ENCODE measurements at places on chromosomes 12 and 14.

- peak; percentile 79 for DNase-seq
Observed at GRCh38 chr12:92062539-92063493, 82.8 kb downstream of the BTG1 start.

DNA sequence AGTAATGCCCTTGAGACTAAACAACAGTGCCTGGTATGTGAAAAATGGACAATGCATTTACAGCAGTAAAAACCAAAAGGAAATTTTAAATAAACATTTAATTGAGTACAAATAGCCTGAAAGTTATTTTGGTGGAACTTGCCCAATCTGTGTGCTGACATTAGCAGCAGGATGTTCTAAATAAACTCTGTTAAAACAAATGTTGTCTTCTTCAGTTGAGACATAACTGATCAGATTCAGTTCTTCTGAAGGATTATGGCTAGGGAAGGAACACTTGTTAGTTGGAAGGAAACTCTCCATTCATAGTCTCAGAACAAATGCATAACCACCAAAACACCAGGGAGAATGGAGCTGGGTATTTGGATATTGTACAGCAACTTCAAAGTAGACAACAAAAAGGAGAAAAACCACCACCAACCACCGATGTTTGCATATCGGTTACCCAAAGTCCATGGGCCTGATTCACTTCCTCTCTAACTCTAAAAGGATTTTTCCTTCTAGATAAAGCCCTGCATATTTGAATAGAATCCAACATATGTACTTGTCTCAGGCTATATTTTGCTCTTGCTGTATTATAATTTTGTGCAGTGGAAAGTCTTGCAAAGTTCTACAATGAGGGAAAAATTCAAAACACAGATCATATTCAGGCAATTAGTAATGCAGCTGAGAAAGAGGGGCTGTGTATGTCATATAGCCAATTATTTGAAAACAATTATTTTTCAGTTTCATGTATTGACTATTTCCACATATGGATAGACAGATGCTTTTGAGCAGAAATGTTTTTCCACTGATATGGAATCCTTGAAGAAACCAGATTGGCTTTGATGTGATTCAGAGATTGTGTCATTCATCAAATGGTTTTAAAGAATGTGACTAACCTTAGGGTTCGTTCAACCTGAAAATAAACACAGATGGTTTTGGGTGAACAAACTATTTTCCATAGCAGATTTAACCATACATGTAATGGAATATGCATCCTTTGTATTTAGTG lies 152.2 kb upstream of the BMP4 start:
- no peak for DNase-seq

DNA sequence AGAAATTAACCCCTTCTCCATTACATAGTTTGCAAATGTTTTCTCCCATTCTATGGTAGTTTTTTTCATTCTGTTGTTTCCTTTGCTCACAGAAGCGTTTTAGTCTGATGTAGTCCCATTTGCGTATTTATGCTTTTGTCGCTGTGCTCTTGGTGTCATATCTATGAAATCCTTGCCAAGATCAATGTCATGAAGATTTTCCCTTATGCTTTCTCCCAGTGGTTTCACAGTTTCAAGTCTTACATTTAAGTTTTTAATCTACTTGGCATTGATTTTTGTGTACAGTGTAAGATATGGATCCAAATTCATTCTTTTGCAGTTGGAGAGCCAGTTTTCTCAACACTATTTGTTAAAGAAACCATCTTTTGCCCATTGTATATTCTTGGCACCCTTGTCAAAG lies 357.6 kb downstream of the APAF1 start:
- DNase-seq: no peak

DNA sequence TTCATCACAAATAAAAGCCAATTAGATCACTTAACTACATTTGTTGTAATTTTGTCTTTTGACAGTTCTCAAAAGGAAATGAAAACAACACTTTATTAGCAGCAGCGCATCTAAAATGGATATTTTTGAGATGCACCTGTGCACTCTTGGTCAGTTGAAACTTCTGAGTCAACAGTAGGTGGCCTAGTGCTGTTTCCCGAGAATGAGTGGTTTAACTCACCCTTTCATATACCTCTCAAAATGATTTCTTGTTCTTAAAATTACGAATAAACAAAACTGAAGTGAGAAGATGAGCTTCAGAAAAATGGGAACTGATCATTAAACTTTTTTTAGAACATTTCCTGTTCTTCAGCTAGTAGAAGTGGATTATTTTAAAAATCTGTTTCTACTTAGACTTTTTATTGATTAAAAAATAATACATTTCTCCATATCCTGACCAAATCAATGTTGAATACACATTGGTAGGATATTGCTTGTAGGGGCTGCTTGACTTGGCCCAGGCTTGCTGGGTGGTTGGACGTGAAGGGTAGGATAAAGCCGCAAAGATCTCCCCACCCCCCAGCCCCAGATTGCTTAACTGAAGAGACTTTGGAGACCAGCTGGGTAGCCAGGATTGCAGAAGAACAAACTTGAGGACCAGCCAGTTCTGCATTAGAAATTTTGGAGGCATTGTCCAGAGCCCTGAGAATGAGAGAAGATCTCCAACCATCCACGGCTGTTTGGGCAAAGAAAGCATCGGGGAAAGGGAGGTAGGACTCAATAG lies 22.3 kb upstream of the STK38L start:
- DNase-seq: peak; percentile 32

GRCh38 chr14:32808644-32809043 lies 130.0 kb upstream of the NPAS3 start:
- DNase-seq: no peak

DNA sequence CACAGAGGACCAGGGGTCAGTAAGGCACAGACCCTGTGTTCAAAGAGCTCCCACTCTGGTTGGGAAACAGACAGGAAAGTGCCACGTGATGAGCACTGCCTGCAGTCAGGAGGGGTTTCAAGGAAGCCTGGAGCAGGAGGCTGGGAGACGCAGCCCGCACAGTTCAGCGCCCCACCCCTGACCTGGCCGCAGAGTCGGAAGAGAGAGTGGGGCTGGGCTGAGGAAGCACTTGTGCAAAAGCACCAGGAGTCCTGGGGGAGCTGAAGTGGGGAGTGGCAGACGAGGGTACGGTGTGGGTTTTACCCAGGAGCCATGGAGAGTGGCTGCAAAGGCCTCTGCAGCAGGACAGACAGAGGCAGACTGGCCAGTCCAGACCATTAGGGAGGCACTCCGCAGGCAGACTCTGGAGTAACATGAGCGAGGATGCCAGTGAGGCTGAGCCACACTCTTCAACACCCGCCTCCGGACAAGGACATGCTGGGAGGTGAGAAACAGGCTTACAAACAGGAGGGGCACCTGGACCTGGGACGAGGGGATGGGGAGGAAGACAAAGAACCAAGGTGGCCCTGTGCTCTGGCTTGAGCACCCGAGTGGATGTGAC lies 85.7 kb upstream of the GPR68 start:
- no peak for DNase-seq

- DNase-seq: no peak
Observed at GRCh38 chr12:23084236-23084995, 459.4 kb downstream of the ETNK1 start.

- no peak for DNase-seq
Observed at GRCh38 chr12:45701296-45701695, 28.2 kb upstream of the ARID2 start.

- peak; percentile 72 for DNase-seq
Observed at GRCh38 chr12:66860752-66861750, 182.2 kb upstream of the GRIP1 start.

GRCh38 chr14:57863471-57863870 lies 2.4 kb downstream of the SLC35F4 start:
- DNase-seq: no peak

DNA sequence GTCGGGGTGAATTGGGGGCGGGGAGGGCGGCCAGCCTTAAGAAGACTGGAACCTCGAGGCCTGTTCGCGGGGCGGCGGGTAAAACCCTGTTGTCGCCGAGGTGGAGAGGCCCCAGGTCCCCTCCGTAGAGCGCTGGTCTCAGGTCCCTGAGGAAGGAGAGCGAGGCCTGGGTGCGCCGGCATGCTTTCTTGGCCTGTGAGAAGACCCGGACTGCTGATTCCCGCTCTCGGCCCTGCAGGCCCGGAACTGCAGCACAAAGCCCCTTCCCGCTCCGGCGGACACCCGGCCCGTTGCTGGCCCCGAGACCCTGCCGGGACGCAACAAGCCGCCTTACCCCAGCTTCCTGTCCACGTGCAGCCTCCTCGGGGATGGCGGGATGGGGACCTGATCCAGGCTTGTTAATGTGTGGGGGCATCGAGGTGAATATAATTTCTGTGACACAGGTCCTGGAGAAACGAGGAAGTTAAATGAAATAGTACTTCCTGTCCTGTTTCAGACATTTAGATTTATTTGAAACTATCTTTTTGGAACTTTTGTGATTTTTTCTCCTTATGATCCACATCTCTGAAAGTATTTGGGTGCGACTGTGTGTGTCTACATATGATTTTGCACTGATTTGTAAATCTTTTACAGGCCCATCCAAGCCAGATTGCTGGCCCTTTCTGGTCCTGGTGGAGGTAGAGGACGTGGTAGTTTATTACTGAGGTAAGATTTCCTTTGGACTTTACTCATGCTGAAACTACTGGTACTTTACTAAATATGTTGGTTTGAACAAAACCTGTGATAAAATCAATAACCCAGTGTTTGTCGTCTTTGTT lies 600 bp downstream of the PNN start:
- DNase-seq: peak; percentile 68

DNA sequence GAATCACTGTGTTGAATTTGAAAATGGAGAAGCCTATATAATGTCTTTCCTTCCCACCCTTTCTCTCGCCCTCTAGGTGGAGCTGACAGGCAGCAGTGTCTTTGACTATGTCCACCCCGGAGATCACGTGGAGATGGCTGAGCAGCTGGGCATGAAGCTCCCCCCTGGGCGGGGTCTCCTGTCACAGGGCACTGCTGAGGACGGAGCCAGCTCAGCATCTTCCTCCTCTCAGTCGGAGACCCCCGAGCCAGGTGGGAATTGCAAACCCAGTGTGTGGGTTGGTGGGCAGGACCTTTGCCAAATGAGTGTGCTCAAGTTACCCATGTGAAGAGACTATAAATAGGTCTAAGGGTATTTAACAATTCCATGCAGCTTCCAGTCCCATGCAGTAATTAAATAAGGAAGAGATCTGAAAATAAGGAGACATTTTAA lies 274.7 kb downstream of the EGLN3 start:
- DNase-seq: no peak

DNA sequence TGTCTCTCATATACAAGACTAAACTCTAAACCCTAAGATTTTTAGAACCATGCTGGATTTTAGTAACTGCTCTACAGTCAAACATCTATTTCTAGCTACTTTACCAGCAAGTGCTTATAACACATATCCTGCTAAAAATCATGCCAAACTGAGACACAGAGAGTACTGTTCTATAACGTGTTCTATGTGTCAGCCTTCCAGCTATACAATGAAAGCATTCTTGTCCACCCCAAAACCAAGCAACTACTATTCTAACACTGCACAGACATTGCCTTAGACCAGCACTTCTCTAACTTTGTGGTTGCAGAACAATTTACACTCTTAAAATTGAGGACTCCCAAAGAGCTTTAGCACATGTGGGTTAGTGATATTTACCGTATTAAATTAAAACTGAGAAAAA lies 85.7 kb downstream of the SPPL3 start:
- DNase-seq: no peak

DNA sequence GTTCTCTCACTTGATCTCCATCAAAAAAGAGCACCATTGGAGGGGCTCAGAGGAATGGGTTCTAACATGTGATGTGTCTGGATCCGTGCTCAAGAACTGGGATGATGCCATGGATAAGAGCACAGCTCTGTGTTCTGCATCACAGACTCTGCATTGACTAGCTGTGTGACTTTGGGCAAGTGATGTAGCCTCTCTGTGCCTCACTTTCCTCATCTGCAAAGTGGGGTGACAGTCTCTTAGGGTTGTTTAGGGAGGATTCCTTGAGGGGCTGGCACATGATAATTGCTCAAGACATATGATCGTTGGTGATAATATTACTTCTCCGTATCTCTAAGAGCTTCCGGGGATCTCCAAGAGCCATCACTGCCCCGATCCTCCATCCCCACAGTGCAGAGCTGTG lies 202.3 kb downstream of the CHST11 start:
- no peak for DNase-seq

GRCh38 chr12:9741726-9742125 lies 8.8 kb upstream of the CLECL1 start:
- DNase-seq: peak; percentile 86

GRCh38 chr12:115504306-115505290 lies 772.9 kb downstream of the MED13L start:
- no peak for DNase-seq

- no peak for DNase-seq
Observed at GRCh38 chr14:47674148-47674542, 1.3 kb downstream of the MDGA2 start.

DNA sequence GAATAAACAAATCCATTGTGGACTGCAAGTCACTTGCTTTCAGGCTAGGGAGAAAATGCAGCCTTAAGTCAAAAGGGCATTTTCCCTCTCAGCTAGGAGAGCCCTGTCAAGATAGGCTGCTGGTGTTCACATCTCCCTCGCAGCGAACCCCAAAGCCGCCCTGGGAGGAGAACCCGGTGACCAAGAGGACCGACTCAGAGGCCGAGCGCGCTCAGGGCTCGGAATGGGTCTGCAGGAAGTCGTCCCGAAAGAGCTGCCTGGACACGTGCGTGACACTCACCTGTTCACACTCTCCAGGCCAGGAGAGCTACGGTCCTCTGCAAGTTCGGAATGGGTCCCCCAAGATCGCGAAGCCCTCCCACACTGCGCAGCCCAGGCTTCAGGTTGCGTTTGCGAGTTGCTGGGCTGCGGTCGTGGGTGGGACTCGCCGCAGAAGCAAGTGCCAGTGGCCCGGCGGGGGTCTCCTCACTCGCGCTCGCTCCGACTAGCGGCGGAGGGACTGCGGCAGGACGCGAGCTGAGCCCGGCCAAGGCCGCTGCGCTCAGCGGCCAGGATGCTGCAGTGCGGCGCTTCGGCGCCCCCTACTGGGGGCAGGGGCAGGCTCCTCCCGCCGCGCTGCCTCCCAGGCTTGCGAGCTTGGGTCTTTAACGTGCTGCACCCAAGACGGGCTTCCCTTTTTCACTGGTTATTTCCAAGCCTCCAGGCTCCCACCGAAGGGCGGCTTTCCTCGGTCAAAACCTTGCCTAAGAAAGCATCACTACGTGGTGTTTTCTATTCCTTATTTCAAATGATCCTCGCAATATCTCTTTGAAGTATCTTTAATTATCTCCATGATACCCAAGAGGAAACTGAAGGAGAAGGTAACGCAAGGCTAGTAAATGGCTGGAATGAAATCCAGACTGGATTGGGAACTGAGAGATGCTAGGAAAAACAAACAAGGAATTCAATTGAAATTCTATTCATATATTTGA lies at the start of gene RERG:
Gene RERG, minus strand, starts transcription at position 503 of the 971 bp plus-strand sequence. CDS start 3,928 bp downstream, outside the sequence.
- peak; percentile 63 for DNase-seq

DNA sequence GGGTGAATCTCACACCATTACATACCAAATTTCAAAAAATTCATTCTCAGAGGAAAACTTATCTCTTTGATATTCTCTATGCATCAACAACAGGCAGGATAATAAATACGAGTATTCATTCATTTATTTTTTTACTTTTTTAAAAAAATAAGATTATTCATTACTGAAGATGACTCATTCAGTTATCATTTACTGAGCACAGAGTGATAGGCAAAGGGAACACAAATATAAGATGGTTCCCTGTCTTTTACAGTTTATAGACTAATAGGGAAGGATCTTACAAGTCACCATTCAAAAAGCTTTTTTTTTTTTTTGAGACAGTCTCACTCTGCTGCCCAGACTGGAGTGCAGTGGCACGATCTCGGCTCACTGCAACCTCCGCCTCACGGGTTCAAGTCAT lies 5.0 kb upstream of the PABPN1 start:
- no peak for DNase-seq

Measured in OCI-LY7 (cell line).